ENCODE measurements at places on chromosomes 2 and 18.
A peak's percentile ranks its signal among the peaks of the same experiment; 100 is the strongest.

DNA sequence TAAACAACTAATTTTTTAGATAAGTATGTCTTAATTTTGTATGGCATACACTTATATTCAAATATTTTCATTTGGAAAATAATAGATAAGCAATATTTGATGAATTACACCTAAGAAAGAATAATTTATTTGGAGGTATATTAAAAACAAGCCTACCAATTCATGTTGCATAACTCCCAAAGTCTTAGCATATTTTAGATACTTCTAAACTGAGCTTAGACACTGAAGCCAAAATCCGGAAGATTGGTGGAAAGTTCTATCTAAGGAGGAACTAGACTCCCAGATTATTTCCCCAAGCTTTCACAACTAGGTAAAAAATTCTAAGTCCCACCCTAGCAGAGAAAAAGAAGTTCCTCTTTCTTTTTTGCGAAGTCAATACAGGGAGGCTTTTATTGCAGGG lies 221.0 kb upstream of the MMADHC start:
- DNase-seq, result peak; percentile 16

DNA sequence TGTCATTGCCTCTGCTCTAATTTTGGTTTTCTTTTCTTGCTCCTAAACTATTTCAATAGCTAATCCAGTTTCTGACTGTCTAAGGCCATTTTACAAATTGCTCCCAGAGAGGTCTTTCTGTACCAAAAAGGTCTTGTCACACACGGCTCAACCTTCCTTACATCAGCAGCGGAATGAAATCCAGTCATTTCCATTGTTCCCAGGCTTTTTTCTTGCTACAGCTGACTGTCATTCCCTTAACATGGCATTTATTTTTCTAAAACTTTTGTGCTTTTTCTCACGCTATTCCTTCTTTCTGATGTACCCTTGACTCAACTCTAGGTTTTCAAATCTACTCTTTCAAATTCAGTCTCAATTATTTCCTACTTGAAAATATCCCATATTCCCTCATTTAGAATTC lies 24.3 kb downstream of the FAM171B start:
- DNase-seq, result no peak

DNA sequence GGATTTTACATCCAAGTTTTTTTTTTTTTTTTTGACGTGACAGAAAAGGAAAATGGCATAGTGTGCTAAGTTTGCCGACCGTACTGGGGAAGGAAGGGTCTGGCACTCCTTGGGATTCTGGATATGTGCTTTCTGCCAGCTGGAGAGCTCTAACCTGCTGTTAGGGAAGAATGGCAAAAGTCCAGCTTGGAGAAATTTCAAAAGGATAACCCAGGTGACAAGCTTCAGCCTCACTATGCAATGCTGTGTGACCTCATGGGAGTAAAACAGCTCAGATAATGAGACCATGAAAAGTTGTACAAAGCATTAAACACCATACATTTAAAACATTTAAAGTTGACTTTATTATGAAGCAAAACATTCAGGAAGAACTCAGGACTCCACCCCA lies 10.3 kb upstream of the GPR45 start:
- no peak for DNase-seq

DNA sequence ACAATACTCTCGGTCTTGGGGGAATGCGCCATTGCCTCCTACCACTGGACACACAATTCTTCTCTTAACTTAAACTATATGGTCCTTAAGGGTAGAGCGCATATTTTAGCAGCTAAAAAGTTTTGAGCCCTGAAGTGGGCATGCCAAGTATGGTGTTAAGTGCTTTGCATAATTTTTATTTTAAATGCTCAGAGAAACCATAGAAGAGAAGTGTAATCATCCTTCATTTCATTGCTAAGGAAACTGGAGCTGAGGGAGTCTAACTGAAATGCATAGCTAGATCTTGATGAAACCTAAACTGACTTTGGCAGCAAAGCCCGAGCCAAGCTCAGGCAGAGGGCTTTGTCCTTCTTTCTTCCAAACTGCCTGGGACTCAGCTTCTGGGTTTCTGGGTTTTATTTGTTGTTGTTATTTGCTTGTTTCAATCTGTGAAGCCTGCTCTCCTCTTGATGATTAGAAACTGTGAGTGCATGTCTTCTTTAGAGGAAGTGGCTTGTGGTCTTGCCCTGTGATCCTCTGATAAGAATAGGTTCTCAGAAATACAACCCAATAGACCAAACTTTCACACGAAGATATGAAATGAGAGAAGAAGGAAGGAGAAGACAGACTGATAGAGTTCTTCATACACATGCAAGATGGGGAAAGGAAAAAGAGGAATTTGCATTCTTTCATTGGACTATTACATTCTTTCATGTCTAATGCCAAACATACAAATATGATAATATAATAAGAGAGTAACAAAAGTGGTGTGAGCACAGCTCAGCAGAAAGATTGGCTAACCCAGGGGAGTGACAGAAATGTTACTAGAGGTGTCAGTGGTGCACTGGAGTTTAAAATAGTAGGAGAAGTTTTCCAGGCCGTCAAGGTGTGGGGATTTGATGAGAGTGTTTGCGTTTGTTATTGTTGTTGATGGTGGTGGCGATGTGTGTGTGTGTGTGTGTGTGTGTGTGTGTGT lies 7.5 kb upstream of the RNF144A start:
- DNase-seq, result no peak

GRCh38 chr2:72886505-72887031 lies 640 bp upstream of the SPR start:
- DNase-seq, result no peak

GRCh38 chr2:39623917-39624316 lies 41.8 kb upstream of the TMEM178A start:
- no peak for DNase-seq

DNA sequence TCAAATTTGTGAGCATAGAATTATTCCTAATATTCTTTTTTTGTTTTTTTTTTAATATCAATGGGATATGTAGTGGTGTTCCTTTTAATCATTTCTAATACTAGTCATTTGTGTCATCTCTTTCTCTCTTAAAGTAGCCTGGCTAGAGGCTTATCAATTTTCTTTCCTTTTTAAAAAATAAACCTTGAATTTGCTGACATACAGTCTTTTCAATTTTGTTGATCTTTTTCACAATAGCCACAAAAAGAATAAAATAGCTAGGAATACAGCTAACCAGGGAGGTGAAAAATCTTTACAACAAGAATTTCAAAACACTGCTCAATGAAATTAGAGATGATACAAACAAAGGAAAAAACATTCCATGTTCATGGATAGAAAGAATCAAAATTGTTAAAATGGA lies 192.6 kb downstream of the ARL6IP6 start:
- no peak for DNase-seq

DNA sequence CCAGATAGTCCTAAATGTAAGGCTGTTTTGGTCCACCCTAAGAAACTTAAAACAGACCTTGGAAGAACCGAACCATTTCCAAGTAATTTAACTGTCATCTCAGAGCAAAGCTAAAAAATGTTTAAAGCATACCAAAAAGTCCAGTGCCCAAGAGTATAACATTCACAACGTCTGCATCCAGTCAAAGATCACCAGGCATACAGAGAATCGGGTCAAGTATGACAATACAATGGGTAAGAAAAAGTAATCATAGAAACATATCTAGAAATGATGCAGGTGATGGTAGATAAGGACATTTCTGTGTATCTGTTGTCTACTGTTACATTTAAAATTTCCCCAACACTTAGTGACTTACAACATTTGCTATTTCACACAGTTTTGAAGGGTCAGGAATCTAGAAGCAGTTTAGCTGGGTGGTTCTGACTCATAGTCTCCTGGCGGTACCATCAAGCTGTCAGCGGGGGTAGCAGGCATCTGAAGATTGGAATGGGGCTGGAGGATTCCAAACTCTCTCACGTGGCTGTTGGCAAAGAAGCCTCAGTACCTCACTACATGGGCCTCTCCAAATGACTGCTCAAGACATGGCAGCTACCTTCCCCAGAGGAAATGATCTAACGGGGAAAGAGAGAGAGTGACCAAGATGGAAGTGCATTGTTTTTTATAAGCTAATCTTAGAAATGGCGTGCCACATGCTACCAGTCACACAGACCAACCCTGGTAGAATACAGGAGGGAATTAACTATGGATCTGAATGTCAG lies 36.6 kb upstream of the DYNC2LI1 start:
- peak; percentile 91 for DNase-seq

- peak; percentile 34 for DNase-seq
Observed at GRCh38 chr2:173966274-173967098, 1.3 kb upstream of the SP3 start.

- DNase-seq, result no peak
Observed at GRCh38 chr2:110748489-110748867, 16.1 kb downstream of the ACOXL start.

DNA sequence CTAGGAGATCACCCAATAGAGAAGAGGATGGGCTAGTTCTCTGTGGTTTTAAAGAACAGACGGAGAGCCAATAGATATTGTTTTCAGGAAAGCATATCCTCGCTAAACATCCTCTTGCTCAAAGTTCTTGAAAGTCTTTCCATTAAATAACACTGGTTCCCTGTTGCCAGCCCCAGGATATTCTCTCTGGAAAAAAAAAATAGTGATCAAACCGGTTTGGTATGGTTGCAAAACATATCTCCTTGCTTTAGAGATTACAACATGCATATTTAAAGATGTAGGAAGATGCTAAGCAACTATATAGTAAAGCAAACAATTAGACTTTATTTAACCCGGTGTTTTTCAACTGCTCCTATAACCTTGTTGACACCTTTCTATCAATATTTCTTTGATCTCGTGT lies 211.4 kb downstream of the CMPK2 start:
- no peak for DNase-seq

- peak; percentile 61 for DNase-seq
Observed at GRCh38 chr18:24270937-24271380, 126.7 kb downstream of the OSBPL1A start.

DNA sequence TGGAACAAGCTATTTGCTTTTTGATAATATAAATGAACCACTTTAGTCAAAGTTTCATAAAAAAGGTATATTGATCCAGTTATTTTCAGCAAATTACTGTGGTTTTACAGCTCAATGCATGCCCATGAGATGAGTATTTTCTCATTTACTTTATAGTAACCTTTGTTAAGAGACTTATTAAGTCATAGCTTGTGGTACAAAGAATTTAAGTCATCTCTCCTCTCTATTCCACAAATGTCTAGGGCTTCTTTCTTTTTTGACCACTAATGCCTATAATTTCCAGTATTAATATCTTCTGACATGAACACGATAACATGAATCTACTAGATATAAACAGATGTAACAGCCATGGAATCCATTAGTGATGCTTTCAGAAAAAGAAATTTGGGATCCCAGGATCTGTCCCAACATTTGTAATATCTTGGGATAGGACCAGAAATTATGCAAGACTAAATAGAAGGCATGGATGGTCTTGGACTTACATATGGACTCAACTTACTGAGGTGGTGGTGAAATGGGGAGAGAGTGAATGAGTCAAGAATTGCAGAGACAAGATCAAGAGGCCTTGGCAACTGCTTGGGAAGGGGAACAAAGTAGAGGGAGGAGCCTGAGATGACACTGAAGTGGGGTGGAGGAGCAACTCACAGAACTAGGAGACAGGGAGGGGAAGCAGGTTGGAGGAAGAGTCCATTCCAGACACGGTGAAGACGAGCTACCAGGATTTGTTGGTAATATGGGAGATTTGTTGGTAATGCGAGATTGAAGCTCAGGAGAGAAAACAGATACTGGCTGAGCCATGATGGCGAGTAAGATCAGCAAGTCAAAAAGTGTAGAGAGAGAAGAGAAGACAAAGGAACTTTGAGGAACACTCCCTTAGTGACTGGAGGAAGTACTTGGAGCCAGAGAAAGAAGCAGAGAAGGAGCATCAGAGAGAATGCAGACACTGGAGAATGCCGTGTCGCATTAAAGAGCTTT lies 42.4 kb upstream of the KDM3A start:
- no peak for DNase-seq
